ENCODE measurements at places on chromosomes 12 and 14. TPM values are rescaled to one million over a fixed set of nuclear protein-coding genes. Genes with fewer than 3 reads are reported as not detected.

GRCh38 chr12:8701046-8701660 lies 3.4 kb downstream of the RIMKLB start:
- no peak for DNase-seq

DNA sequence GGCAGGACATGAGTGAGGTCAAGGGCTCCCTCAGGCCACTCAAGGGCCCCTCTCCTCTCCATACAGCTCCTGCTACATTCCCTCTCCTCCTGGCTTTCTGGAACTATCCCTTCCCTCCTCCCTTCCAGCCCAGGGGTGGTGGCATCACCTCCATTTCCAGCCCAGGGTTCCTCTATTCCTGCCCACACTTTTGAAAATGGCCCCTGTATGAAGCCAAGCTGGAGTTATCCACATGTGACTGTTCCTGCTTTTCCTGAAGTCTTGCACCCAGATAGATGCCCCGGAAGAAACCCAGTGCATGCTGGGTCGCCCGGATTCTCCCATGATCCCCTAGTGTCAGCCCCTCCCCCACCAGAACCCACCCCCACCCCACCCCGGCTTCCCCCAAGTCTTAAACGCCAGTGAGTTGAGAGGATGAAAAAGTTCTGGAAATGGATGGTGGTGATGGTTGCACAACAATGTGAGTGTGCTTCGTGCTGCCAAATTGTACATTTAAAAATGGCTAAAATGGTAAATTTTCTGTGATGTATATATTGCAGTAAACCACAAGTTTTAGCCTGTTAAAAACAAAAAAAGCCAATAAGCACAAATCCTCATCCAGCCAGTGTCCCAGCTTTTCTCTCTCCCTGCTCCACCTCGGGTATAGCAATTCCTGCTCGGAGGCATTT lies 136.9 kb downstream of the SCARB1 start:
- no peak for DNase-seq

- no peak for DNase-seq
These were observed 134.6 kb downstream of the CACNA1C start for GRCh38 chr12:2187195-2187945.

DNA sequence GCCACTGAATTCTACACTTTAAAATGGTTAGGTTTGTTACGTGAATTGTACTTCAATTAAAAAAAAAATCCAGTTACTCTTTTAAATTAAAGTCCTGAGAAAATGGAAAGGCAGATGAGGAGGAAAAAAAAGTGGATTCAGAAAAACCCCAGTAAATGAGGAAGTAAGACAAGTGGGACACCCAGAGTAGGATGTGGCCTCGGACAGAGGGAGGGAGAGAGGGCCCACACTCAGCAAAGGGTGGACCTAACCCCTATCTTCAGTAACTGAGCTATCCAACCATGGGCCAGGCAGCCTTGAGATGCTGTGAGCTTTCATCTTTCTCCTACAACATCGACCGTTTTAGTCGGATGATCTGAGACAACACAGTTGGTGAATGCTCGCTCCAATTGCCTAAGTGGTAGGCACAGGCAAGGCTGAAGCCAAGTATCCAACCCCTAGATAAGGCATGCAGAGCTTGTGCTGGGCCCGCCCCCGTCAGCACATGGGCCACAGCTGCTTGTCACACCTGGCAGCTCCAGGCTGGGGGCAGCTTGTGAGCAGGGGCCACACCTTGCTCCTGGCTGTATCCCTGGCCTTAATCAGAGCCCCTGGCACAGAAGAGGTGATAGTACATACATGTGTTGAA lies 142.1 kb downstream of the TTC7B start:
- DNase-seq, result no peak

The GLIPR1L1 gene
- total RNA-seq, result not detected

GRCh38 chr12:32476446-32476845 lies 77.1 kb downstream of the FGD4 start:
- DNase-seq, result no peak

DNA sequence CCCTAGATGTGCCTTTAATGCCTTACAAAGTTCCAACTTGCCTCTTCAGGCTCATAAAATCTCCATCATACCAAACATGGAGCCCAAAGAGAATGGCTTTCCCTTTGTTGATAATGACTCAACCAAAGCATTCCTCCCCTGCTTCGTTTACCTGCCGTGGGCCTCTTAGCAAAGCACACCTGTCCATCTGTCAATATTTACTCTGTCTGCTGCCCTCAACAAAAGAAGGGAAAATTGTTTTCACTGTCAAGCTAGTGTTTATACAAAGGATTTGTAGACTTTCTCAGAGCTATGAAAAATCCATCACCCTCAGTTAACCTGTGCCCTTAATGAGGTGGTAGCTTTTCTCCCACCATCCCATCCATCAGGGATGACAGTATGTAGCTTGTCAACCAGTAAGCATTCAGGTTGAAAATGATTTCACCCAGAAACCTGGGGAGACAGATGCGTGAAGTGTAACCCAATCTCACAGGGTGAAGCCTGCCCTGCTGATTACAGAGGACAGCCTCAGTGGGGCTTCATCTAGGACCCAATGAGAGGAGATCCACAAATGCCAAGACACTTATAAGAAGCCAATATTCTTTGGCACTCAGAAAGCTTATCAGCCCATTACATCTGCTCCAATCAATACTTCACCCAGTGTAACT lies 278.1 kb downstream of the NUAK1 start:
- no peak for DNase-seq

GRCh38 chr12:67322580-67322979 lies 53.4 kb downstream of the CAND1 start:
- DNase-seq, result no peak

DNA sequence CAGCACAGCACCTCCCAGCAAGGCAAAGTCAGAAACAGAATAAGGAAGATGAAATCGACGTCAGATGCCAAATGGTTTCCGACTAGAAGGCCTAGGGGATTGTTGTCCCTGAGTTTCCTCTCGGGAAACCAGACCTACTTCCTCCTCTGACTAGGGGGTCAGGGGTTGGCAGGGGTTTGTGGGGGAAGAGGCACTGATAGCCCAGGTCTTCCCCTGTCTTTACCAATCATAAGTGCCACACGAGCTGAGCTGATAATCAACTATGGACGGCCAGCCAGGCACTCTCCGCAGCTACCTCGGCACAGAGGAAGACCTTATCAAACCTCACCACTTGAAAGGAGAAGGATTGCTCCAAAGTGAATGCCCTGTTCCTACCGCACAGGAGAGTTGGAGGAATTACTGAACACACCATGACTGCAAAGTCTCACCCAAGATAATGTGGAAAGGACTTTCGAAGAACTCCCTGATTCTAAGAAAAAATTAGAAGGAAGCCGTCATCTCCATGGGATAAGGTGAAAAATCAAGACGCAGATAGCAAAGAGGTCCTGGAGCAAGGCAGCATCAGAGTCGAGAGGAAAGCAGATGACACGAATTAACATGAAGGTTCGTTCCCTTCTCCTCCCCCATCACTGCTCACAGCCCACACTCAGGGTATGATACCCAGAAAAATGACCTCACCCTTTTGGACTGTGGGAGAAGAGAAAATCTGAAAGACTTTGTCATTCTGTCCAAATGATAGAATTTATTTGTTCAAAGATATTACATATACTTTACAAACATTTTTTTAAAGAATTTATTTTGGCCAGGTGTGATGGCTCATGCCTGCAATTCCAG lies 77.7 kb upstream of the MED13L start:
- no peak for DNase-seq

- DNase-seq, result no peak
These were observed 12.8 kb downstream of the SOCS2 start for GRCh38 chr12:93585247-93585646.

DNA sequence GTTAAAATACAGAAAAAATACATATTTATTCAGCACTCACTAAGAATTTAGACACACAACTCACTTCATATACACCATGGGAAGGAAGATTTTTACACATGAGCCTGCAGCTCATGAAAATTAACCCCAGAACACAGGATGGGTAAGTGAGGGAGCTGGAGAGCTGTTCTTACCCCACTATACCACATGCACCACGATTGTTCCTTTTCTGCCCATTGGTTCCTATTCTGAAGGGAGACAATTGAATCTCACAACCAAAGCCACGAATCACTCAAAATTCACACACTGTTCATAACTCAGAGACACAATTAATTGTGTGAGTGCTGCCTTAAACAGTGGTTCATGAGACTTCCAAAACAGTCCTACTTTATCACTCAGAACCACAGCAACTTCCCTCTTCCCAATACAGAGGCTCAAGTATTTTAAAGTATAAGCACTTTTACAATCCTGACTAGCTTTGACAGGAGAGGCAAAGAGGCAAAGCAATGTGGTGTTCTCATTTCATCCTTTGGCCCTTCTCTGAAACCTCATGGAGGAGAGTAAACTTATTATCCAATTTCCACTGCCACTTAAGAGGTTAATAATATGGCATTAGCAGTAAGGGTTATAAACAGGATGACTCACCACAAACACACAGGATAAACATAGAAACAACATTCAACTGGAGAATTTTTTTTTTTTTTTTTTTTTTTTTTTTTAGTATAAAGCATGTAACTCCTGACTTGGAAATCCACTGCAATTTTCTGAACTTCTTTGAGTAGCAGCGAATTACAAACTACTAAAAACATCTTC lies 59.5 kb downstream of the ITPR2 start:
- no peak for DNase-seq

The TMEM119 gene
- total RNA-seq, result not detected

The RPL41 gene
- total RNA-seq, result 3,966 TPM

The KRT82 gene
- total RNA-seq, result not detected

DNA sequence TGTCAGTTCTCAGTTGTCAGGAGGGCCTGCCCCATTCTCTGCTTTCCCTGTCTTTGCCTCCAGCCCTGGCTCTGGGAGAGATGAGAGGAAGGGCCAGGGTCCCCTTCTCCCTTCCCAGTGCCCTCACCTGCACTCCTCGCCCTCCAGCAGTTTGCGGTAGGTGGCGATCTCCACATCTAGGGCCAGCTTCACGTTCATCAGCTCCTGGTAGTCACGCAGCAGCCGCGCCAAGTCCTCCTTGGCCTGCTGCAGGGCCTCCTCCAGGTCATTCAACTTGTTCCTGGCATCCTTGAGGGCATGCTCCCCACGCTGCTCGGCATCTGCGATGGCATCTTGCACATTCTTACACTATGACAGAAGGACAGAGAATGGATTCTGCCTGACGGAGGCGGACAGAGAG lies 5.4 kb downstream of the KRT2 start:
- no peak for DNase-seq

DNA sequence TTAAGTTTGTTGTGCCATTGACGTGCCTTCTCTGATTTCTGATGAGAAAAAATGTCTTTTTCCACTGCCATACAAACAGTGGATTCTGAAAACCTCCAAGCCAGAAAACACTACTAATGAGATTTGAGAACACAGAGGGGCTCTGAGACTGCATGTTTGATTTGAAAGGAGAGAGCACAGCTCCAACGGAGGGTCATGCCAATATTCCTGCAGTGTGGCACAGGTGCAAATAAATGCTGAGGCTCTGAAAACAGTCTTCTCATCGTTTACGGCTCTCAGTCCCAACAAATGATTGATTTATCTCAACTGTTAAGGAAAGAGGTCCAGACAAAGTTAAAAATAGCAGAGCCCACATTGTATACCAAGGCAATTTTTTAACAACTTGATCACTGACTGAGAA lies 128.7 kb downstream of the KCNH5 start:
- DNase-seq, result no peak

DNA sequence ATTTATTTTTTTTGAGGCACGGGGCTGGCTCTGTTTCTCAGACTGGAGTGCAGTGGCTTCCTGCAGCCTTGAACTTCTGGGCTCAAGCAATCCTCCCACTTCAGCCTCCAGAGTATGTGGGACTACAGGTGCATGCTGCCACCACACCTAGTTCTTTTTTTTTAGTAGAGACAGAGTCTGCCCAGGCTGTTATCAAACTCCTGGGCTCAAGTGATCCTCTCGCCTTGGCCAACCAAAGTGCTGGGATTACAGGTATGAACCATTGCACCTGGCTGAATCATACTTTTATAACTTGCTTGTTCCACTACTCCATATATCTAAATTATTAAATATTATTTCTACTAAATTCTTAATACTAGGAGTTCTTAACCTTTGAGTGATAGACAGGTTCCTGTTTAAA lies 111.6 kb downstream of the BTG1 start:
- no peak for DNase-seq

The PTPRB gene
- total RNA-seq, result 98.7 TPM

- DNase-seq, result no peak
These were observed 35.7 kb downstream of the SIX6 start for GRCh38 chr14:60544659-60545058.
